ENCODE measurements at places on chromosomes 5 and 9.
A peak's percentile ranks its signal among the peaks of the same experiment; 100 is the strongest.

- DNase-seq: no peak
These were observed 5.9 kb downstream of the MED10 start for GRCh38 chr5:6372251-6373080.

DNA sequence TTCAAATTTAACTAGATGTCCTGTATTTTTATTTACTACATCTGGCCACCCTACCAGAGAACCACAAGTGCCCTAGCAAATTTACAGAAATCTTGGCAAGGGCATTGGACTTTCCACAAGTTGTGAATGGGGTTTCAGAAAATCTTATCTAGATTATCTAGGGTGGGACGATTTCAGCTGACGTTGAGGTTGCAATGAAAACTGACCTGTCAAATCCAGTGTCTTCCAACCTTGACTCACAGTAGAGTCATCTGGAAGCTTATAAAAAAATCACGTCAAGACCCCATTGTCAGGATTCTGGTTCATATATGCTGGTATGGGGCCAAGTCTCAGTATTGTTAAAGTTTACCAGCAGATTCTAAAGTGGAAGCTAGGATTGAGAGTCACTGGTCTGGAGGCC, 109.6 kb upstream of the ACTBL2 start:
- no peak for DNase-seq

DNA sequence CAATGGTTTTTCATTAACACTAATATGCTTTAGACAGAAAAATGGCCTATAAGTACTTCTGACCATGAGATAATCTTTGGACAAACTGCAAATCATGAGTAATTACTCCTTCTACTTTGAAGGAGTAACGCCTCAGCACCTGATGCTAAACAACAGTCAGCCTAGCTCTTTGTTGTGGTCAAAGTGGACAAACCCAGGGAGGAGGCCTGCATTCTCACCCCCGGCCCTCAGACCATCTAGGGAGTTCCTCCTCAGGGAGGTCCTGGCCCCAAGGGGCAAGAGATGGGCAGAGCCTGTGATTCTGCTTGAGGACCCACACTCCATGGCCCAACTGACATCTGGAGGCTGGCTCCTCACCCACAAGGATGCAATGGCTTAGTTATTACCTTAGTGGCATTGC, 48.2 kb upstream of the ANGPTL2 start:
- DNase-seq: no peak

DNA sequence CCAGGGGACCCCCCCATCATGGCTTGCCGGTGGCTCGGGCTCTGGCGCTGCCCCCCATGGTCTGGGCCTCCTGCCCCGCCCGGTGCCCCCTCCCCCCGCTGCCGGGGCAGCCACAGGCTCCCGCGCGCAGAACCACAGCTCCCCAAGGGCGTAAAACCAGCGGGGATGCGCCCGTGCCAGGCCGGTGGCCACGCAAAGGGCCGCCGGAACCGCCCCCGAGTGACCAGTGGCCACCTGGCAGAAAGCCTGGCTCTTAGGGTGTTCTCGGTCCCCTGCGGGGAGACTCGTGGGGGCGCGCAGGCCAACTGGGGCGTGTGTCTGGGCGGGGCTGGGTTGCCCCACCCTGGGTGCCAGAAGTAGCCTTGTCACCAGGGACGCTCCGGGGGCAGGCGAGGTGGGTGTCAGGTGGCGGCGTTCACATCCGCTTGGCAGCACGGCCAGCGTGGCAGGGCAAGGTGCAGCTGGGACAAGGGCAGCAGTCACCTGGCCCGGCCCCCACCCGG, 515 bp upstream of the AGPAT2 start:
- DNase-seq: no peak

DNA sequence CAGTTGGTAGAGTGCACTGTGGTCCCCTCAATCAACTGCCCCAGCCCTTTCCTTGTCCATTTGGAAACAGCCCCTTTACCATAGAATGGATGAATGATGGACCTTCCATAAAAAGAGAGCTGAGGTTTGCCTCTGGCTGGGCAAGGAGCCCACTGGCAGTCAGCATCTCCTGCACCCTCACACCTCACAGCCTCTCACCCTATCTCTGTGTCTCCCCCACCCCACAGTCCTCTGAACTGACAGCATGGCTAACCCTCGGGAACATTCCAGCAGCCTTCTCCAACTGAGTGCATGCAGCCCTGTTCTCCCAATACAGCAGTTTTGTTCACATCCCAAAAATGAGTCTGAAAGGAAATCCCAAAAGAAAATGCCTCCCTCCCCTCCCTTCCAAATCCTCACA, 51.7 kb downstream of the RETREG1 start:
- no peak for DNase-seq

GRCh38 chr5:39073767-39074016, 507 bp downstream of the RICTOR start:
- DNase-seq: no peak

DNA sequence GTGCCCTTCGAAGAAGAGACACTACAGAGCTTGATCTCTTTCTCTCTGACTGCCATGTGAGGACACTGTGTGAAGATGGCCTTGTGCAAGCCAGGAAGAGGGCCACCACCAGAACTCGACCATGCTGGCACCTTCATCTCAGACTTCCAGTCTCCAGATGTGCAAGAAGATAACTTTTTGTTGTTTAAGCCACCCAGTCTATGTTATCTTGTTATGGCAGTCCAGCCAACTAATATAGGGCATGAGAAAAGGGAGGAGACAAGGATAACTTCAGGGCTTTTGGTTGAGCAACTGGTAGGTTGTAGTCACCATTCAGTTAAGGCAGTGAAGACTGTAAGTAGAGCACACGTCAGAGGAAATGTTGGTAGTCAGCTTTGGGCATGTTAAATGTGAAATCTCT, 515.5 kb downstream of the CSNK1G3 start:
- DNase-seq: no peak

DNA sequence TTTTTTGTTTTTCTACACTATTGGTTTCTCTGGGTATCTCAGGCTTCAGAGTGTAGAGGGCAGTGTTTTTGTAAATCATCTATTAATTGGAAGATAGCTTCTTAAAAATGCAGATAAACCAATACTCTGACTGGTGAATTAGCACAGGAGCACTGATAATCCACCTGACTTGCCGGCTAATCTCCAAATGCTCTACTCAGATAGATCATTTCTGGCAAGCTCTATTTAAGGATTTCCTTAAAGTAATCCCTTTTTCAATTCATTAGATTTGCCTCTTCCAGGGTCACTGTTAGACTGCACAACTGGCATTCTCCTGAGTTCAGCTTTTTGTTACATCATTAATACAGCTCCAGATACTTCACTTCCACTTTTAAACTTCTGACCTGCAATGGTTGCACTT, 1390.3 kb upstream of the NUDT12 start:
- DNase-seq: no peak

- DNase-seq: no peak
These were observed 434.5 kb upstream of the POU5F2 start for GRCh38 chr5:94175912-94176311.

GRCh38 chr9:121434969-121435368, 64.7 kb downstream of the GGTA1 start:
- DNase-seq: no peak

- no peak for DNase-seq
These were observed 609.8 kb downstream of the ZNF608 start for GRCh38 chr5:124136609-124137008.

GRCh38 chr5:57751710-57752109, 269.1 kb upstream of the ACTBL2 start:
- DNase-seq: no peak

- DNase-seq: no peak
These were observed 13.8 kb downstream of the DNM1 start for GRCh38 chr9:128216781-128217553.

DNA sequence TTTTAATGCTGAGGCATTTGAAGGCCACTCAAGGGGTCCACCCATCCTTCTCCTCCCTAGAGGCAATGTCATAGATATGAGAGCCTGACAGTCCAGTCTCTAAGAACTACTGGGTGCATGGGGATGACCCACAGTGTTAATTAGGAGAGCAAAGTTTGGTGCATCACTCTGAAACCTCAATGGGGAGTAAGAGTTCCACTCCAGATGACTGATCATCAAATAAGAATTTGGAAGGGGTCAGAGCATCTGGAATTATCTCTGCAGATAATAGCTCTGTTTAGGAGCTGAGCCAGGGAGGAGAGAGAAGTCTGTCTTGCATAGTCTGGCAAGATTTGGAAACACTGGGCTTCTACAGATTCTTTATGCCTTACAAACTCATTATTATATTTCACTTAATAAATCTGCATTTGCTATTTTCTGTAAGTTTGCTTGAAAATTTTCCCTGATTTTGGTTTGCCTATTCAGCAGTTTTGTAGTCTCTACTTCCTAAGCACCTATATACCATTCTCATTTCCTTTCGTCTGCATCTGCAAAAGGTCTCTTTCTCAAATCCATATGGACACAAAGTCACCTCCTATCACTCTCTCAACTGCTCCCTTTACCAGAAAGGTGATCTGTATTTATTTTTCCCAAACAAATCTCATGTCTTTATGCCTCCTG, 27.7 kb downstream of the FGF10 start:
- no peak for DNase-seq

GRCh38 chr9:31774571-31774970, 609.9 kb upstream of the ACO1 start:
- no peak for DNase-seq

- DNase-seq: no peak
These were observed 4.7 kb downstream of the PTGES2 start for GRCh38 chr9:128122809-128123175.

DNA sequence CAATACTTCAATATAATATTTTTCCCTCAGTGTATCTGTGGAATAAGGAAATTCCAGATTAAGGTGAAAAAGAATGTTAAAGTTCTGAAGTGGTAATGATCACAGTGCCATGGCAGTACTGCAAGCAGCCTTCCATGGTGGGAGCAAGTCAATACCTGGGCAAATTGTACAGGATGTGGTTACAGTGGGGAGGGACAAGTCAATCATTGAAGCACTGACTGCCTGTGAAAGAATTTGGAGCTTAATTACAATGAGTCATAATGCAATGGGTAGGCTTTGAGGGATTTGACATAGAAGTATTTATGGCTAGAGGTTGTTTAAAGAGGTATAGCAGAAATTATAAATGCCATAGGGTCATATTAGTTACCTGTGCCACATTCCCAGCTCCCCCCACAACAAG, 786.5 kb upstream of the ACO1 start:
- DNase-seq: no peak

GRCh38 chr5:4639946-4640345, 500.2 kb upstream of the ADAMTS16 start:
- DNase-seq: no peak

- no peak for DNase-seq
These were observed 1.8 kb upstream of the CFAP95 start for GRCh38 chr9:69818750-69819345.

- no peak for DNase-seq
These were observed 270.9 kb downstream of the HSPA4 start for GRCh38 chr5:133322743-133323142.

GRCh38 chr5:113092683-113093082, 116.1 kb downstream of the DCP2 start:
- no peak for DNase-seq

DNA sequence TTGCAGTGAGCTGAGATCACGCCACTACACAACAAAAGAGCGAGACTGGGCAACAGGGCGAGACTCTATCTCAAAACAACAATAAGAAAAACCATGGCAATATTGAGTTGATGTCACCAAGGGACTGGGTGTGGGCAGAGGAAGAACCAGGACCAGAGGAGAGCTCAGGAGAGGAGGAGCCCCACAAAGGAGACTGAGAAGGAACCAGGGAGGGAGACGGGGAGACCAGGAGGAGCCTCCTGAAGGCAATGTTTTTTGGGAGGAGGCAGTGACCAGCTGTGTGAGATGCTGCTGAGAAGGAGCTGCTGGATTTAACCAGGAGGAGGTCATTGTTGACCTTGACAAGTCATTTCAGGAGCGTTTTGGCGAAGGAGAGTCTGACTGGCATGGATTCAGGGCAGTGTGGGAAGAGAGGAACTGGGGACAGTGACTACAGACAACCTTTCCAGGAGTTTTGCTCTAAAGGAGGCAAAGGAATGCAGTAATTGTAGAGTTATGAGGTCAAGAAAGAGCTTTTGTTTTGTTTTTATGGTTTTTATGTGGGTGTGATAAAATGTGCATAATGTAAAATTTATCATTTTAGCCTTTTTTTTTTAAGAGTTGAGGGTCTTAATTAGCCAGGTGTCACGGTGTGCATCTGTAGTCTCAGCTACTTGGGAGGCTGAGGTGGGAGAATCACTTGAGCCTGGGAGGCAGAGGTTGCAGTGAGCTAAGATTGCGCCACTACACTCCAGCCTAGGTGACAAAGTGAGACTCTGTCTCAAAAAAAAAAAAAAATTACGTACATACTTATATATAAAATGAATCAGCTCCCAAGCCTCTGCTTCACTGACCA, 17.9 kb downstream of the TRUB2 start:
- DNase-seq: no peak

GRCh38 chr5:152100462-152100861, 175.8 kb upstream of the GLRA1 start:
- DNase-seq: peak; percentile 25

- DNase-seq: peak; percentile 65
These were observed 580 bp downstream of the ERAP1 start for GRCh38 chr5:96807075-96807654.

GRCh38 chr9:7370381-7370780, 429.2 kb downstream of the DMAC1 start:
- no peak for DNase-seq

GRCh38 chr9:36323926-36324325, 65.7 kb upstream of the GNE start:
- DNase-seq: no peak
